Endothelial cell (in vitro differentiated cells): ENCODE measurements at places on chromosomes 5 and 9. TPM values are rescaled to one million over a fixed set of nuclear protein-coding genes. Genes with fewer than 3 reads are reported as not detected.

DNA sequence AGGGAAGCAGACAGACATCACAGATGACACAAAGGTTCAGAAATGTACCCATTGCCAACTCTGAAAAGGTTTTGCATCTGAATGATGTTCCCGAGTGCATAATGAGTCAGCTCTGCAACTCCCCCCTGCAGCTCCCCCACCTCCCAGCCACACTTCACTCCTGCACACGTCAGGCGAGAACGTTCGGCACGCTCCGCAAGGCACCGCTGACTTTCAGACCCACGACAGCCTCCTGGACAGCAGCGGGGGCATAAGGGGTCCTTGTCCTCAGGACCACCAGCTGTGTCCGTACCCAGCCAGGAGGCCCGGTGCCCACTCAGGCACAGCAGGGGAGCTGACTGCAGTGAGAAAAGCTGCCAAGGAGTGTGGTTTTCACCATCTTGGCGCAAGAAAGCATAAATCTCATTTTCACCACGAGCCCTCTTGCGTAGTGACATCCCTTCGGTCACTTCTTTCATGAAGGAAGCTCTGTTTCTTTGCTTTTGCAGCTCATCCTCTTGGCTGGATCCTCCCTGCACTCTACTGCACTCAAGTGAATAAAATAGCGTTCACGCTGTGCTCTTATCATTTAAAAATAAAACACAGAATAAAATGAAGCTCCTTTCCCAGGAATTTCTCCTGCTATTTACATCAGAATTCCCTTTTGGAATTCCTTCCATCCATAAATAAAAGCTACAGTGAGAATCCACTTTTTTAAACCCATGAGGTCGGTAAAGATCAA is 9.9 kb downstream of the GFPT2 start:
- no peak for DNase-seq

Gene PCDHB13
- total RNA-seq, result 7.1 TPM

- DNase-seq, result no peak
Measured at GRCh38 chr5:171794470-171794960, 8.9 kb downstream of the SMIM23 start.

DNA sequence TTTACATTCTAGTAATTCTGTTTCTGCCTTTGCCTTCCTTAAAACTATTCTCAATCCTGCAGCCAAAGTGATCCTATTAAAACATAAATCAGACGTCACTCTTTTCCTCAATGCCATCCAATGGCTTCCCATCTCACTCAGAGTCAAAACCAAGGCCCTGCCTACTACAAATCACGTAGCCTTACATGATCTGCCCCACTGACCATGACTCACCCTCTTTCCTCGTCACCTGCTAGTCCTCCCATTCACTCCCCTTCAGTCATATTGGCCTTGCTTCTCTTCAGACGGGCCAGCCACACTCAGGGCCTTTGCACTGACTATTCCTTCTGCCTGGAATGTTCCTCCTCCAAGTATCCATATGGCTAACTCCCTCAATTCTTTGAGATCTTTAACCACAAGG is 39.0 kb upstream of the DMXL1 start:
- no peak for DNase-seq

- DNase-seq, result no peak
Measured at GRCh38 chr5:119614838-119615237, 14.5 kb upstream of the FAM170A start.

GRCh38 chr5:7881816-7882215 is 12.9 kb downstream of the MTRR start:
- DNase-seq, result no peak
